ENCODE measurements at places on chromosomes 7 and 10. TPM values are rescaled to one million over a fixed set of nuclear protein-coding genes. Genes with fewer than 3 reads are reported as not detected.

PNLIPRP1 gene
- total RNA-seq: not detected

ST8SIA6 gene
- not detected for total RNA-seq

DNA sequence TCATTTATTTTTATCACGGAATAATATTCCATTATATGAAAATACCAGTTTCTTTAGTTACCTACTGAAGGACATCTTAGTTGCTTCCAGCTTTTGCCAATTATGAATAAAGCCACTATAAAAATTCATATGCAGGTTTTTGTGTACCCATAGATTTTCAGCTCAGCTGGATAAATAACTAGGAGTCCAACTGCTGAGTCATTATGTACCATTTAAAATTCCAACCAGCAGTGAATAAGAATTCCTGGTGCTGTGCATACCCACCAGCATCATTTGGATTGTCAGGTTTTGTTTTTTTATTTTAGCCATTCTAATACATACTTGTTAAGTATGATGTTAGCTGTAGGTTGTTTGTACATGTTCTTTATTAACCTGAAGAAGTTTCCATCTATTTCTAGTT, 14.5 kb downstream of the FAM24B start:
- no peaks in the 10 kb centered on the region for H3K27me3 ChIP-seq
- no peak overlapping the region for H3K4me3 ChIP-seq
- DNase-seq: no peak
- H3K27ac ChIP-seq: no peak overlapping the region

GRCh38 chr7:20700453-20701227, 85.2 kb downstream of the ABCB5 start:
- no peak overlapping the region for H3K4me3 ChIP-seq
- DNase-seq: no peak
- H3K4me1 ChIP-seq: no peaks in the 10 kb centered on the region
- H3K27me3 ChIP-seq: peaks cover 2% of the 10 kb centered on the region
- no peak overlapping the region for H3K27ac ChIP-seq
- no peaks in the 10 kb centered on the region for H3K36me3 ChIP-seq

- no peaks in the 10 kb centered on the region for H3K27me3 ChIP-seq
- no peaks in the 10 kb centered on the region for H3K36me3 ChIP-seq
- no peak overlapping the region for H3K4me3 ChIP-seq
- no peaks in the 10 kb centered on the region for H3K4me1 ChIP-seq
- H3K27ac ChIP-seq: no peak overlapping the region
- no peak for DNase-seq
These were observed 268.3 kb upstream of the FERD3L start for GRCh38 chr7:19413443-19413965.

Data from activated CD4-positive, alpha-beta T cell treated with anti-CD3 and anti-CD28 coated beads, Interleukin-2, amount 10 ng/mL, durations not matched to agents 24 days and 14 days (primary cell).